IPS DF 19.7 (cell line): ENCODE measurements at places on chromosomes 12 and 14.

- DNase-seq, result no peak
These were observed 640.3 kb downstream of the SLC6A15 start for GRCh38 chr12:84272324-84272723.

- DNase-seq, result no peak
These were observed 223.8 kb upstream of the FSCB start for GRCh38 chr14:44730860-44731259.

- no peak for DNase-seq
These were observed 6.3 kb upstream of the MLXIP start for GRCh38 chr12:122072031-122072970.

GRCh38 chr14:81963846-81964245, 430.2 kb upstream of the SEL1L start:
- no peak for DNase-seq

DNA sequence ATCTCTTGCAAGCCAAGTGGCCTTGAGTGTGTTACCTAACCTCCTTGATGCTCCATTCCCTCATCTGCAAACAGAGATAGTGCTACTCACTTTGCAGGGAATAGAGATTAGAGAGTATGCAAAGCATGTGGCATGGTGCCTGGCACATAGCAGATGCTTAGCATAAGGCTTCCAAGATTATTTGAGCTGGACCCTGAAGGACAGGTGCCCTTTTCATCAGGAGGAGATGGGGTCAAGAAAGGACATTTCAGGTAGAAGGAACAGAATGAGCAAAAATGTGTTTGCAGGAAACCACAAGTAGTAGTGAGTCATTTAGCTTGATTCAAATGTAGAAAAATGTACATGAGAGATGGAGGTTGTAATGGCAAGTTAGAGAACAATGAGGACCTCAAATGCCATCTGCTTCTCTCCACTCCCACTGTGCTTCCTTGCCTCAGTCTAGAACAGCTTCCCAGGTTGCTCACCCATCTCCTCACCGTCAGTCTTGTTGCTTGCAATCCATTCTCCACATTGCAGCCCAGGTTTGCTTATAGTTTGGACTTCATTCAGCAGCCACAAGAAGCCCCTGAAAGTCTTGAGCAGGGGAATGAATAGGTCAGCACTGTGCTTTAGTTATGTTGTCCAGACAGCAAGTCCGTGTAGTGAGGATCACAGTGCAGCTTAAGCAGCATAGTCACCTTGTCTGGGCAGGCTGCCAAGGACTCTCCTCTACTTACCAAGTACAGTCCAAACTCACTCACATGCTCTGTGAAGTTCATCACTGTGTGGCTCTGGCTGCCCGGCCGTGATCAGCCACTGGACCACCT, 536.3 kb upstream of the CCDC196 start:
- no peak for DNase-seq

DNA sequence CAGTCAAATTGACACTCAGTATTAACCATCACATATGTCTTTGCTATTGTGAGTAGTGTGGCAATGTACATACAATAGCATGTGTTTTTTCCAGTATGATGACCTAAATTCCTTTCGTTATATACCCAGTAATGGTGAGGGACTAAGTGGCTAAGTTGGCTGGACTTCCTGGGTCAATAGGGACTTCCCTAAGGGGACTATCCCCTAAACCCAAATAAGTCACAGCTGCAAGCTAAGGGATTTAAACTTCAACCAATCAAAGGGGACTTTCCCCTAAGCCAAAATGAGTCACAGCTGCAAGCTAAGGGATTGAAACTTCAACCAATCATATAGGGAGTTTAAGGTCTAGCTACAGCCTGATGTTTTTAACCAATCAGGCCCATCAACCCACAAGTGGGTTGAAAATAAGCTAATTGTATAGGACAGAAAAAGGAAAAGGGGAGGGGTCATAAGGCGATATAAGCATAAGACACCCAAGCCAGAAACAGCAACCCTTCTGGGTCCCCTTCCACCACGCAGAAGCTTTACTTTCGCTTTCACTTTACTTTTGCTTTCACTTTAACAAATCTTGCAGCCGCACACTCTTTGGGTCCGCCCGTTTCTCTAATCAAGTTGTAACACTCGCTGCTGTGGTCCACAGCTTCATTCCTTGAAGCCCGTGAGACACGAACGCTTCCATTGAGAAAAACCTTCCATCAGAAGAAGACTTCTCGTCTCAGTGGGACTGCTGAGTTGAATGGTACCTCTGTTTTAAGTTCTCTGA, 404.4 kb downstream of the FLRT2 start:
- no peak for DNase-seq

GRCh38 chr14:55302367-55303124, 31.3 kb downstream of the FBXO34 start:
- DNase-seq, result no peak

GRCh38 chr12:72268386-72268785, 3.8 kb upstream of the TRHDE start:
- no peak for DNase-seq

GRCh38 chr14:89201645-89202044, 215.4 kb downstream of the FOXN3 start:
- DNase-seq, result no peak

DNA sequence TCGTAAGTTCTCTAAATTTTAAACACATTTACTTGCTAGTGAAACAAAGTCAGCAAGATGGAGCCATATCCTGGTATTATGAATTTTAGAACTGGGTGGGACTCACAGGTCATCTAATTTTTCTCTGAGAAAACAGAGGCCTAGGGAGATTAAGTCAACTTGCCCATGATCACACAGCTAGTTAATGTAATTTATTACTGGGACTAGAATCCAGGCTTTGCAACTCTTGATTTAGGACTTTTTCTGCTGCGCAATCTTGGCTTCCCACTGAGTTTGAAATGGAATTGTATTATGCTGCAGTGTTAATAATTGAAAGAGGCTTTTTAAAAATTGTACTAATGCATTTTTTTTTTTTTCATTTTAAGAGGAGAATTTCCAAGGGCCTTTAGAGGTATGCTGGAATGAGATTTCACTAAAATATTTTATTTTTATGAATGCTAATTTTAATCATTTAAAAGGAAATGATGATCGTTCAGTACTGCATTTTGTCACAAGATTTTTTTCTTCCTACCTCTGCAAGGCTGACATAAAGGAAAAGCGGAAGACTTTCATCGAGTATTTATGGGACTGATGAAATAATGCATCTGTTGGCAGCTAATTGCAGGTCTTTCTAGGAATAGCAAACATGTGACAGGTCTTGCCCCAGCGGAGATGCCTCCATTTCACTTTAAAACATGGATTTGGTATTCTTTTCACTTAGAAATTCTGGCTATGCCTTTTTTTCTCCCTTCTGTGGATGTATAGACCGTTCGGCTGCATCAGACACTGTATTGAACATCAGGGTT, 9.6 kb downstream of the CRADD start:
- DNase-seq, result no peak

GRCh38 chr14:65195042-65195719, 92.9 kb upstream of the MAX start:
- no peak for DNase-seq

GRCh38 chr12:78671295-78671694, 193.3 kb upstream of the SYT1 start:
- no peak for DNase-seq

DNA sequence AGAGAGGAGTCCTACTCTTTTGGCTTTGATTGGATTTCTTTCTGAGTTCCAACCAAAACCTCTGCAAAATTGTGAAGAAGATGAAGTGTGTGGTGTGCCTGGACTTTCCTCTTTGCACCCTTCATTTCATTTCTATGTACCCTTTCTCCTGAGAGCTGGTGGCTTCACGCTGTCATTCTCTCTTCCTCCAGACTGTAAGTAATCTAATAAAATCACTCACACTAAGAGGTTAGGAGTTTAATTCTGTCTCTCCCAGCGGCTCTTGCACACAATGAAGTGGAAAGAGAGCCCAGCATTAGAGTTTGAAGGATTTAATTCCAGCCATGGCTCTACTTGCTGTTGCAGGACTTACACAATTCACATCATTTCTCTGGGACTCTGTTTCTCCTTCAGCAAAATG, 37.8 kb upstream of the CRADD start:
- no peak for DNase-seq

DNA sequence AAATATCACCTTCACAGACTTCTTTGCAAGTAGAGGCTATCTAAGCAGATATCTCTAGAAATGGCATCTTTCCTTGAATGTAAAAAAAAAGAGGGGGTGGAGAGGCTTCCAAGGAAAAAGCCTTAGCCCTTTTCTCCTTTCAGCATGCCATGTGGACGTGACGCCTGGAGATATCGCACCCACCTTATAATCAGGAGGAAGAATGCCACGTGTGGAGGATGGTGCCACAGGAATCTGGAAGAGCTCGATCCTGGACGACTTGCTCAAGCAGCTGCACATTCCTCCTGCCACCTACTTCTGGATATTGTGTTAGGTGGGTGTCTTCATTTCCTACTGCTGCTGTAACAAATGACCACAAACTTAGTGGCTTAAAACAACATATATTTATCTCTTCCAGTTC, 203.6 kb downstream of the NUAK1 start:
- no peak for DNase-seq

GRCh38 chr14:35632676-35633075, 98.7 kb downstream of the INSM2 start:
- DNase-seq, result no peak

DNA sequence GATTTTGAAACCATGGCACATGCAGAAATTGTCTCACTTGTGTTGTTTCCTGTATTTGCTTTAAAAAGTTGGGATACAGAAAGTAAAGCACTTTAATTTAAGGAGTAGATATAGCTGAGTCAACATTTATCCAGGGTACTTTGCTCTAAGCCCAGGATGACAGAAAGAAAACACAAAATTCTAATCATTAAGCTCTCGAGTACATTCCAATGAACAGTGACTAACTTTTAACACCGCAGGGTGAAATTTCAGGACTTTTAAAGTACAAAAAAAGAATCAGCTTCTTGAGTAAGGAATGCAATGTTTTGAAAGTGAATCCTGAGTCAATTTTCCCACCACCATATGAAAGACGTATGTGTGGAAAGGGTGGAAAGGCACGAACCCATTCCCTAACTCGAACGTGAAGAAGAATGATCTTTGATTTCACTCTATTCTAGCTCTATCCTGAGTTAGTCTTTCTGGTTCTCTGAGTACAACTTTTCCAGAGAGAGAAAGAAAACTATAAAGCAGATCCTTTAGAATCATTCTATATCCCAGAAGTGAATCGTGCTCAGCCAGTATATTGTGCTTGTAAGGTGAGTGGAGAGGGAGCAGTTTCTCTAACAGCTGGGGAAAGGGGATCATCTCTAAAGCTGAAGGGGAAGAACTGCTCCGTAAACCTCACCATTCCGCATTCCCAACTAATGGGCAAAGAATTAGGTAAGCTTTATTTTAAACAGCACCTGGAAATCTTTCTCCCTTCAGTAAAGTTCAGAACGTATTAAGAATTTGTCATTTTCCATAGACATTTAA, 779.0 kb upstream of the FLRT2 start:
- no peak for DNase-seq

DNA sequence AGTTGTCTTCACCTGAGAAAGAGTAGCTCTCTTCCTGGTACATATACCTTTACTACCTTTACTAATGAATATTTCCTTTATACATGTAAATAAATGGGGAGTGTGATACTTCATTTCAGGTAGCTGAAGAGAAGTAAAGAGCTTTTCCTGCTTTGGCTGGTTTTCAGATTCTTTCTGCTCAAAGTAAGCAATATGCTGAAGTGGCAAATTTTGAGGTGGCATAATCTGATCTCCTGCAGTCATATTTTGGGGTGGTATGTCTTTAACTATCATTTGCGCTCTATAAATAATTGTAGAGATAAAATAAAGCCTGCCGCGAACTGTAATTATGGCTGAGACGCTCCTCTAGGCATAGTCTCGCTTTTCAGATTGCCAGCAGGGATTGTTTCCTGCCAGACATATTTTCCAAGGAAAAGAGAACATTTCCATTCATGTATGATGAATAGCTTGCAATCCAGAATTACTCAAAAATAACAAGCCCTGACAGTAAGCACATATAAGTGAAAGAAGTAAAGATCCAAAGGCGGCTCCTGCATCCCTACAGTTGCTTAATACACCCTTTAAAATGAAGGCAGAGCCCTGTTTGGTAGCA, 200.7 kb downstream of the C12orf50 start:
- DNase-seq, result no peak

GRCh38 chr12:51850965-51851299, 2.4 kb upstream of the FIGNL2 start:
- no peak for DNase-seq

DNA sequence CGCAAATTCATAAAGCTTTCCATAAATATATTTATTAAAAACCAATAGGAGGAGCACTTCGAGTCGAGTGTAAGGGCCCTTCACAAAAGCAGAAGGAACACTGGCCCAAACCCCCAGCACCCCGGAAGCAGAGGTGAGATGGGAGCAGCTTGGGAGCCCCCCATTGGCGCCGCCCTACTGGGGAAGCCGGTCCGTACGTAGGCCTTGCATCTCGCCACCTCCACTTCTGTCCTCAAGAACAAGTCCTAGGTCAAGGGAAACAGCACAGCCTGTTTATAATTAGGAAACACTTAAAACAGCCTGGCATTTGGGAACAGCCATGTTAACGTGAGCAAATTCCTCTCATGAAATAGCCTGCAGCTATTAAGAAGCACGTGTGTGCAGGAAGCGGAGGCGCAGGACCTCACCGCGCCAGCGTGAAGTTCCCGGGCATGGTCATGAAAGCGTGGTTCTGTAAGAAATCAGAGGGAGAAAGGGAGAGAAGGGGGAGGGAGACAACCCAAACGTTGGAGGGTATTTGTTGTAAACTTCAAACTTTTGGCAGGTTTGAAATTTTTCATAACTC, 7.7 kb downstream of the ANKRD9 start:
- no peak for DNase-seq

DNA sequence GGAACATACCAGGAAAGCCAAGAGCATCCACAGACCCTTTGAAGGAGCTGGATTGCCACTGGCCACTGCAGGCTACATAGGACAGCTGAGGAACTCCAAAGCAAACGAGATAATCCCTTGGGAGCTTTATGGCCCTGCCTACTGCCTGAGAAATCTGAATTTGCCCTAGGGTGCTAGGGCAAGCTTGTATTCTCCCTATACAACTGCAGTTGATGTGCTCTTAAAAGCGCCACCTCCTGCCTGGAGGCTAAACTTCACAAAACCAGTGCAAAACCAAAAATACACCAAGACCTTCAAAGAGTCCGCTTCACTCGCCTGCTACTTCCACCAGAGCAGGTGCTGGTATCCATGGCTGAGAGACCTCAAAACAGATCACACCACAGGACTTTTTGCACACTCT, 99.6 kb upstream of the KRR1 start:
- no peak for DNase-seq

DNA sequence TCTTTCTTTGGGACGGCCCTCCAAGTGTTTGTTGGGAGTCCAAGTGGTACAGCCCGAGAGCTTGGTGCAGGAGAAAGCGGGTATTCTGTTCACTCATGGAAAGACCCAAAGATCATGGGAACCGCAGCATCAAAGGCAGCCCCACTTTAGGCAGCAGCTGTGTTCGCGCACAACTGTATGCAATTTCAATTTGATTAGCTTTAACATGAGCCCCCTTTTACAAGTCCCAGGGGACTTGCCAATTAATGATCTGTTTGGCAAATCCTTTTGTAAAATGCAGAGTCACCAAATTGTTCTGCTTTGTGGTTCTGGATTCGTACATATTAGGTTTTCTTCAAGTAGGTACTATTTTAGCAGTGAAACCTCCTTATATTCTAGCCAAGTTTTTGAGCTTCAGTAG, 217.7 kb downstream of the AACS start:
- no peak for DNase-seq

GRCh38 chr12:114776731-114777442, 92.9 kb upstream of the TBX3 start:
- DNase-seq, result no peak

- no peak for DNase-seq
These were observed 63.1 kb upstream of the FGD4 start for GRCh38 chr12:32336261-32336660.
